ENCODE measurements at places on chromosomes 1 and 21.

DNA sequence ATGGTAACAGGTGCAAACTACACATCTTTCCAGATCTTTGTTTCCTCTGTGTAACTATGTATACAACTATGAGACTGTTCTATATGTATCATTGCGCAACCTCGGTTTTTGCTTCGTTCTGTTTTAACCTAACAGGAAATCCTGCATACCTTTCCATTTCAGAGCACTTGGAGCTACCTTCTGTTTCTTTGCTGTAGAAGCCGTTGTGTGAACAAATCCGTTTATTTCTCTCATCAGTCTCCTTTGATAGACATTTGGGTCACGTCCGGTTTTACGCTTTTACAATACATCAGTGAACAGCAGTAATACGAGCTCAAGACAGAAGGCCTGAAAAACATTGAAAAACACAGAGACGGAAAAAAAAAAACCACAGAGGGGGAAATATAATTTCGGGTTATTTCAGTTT, 10.5 kb downstream of the ATP5IF1 start:
- no peak for DNase-seq

DNA sequence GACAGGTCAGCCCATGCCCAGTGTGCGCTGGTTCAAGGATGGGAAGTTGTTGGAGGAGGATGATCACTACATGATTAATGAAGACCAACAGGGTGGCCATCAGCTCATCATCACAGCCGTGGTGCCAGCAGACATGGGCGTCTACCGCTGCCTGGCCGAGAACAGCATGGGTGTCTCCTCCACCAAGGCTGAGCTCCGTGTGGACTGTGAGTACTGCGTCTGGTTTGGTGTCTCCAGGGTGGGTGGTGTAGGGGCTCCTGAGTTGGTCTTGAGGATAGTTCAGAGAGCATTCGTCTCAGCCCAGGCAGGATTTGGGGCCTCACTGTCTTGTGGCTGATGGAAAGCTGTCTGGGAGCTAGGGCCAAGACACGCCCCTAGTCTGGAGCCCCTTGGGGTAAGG, 83.2 kb downstream of the TRIM11 start:
- DNase-seq, result no peak

DNA sequence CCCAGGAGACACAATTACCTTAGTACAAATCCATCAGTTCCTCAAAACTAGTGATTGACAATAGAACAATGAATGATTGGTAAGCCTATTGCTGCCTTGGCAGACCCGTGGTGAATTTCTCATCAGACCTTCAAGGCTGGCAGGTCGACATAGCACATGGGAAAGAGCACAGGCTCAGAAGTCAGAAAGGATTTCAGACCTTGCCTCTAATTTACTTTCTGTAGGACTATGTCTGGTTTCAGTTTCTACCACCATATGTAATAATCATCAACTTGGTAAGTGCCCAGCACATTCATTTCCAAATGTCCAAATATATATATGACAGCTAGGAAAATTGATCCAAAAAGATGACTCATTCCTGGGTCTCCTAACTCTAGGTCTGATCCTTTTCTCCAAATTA, 62.5 kb upstream of the GRHL3 start:
- no peak for DNase-seq

DNA sequence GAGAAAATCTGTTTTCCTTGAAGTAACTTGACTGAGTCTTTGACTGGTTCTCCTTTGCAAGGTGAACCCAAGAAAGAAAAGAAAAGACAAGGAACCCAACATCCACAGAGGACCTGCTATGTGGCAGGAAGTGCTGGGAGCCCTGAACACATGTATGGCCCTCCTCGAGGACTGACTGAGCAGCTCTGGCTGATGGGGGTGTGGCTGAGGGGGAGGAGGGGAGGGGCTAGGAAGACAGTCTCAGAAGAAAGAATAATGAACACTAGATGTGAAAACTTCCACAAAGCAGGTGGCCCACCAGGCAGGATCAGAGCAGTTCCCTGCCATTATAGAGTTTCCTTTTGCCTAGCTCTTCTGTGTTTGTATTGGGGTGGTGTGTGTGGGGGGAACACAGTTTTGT, 26.1 kb downstream of the NENF start:
- DNase-seq, result no peak

GRCh38 chr1:14880456-14881316, 272.9 kb upstream of the TMEM51 start:
- DNase-seq, result no peak

Measured in iPS DF 19.7 (cell line).